ENCODE measurements at places on chromosomes 1 and 21.

DNA sequence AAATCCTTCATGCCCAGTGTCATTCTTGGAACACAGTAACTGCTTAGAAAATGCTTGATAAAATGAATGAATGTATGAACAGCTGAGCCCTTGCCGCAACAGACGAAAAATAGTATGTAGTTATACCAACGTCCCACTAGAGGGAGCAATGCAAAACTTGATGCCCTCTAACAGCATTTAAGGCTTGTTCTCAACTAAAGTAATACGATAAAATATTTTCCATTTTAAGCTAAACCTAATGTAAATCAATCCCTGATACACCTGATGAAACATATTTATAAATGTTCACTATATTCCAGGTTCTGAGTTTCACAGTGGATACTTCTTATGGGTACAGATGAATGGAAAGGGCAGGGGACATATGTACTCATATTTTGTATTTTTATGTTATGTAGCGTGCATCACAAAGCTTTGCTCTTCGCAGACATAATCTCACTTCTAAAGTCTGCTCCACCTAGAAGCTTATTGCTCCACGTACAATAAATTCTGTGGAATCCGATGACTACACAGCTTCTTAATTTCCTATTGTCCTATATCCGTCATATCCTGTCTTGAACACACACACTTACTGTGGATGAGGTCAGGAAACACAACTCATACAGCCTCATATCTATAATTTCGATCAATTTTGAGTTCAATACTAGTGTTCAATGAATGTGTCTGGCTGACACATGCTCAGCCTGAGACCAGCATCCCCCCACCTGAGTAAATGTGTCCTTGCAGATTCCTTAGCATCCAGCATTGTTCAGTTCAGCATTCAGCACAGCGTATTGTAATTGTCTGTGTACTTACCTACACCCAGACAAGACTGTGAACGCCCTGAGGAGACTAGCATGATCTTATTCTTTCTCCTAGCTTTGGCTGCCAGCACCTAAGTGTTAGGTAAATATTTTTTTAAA lies 4.4 kb upstream of the UTP25 start:
- DNase-seq, result peak; percentile 75

DNA sequence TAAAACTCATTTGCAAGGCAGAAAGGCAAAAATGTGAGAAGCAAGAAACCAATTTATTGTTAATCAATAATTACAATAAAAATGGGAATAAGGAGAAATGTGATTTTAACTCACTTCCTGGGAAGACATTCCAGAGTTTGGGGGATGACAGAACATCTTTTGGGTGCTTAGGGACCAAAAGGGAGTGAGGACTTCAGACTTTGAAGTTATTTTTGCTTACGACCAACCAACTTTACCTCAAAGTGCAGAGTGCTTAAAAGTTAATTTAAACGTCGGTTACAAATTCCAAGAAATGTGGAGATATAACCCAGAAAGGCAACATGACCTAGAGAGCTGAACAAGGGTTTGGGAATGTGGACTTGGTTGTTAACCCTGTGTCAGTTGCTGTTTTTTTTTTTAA lies 234.5 kb upstream of the C1orf105 start:
- DNase-seq, result no peak

DNA sequence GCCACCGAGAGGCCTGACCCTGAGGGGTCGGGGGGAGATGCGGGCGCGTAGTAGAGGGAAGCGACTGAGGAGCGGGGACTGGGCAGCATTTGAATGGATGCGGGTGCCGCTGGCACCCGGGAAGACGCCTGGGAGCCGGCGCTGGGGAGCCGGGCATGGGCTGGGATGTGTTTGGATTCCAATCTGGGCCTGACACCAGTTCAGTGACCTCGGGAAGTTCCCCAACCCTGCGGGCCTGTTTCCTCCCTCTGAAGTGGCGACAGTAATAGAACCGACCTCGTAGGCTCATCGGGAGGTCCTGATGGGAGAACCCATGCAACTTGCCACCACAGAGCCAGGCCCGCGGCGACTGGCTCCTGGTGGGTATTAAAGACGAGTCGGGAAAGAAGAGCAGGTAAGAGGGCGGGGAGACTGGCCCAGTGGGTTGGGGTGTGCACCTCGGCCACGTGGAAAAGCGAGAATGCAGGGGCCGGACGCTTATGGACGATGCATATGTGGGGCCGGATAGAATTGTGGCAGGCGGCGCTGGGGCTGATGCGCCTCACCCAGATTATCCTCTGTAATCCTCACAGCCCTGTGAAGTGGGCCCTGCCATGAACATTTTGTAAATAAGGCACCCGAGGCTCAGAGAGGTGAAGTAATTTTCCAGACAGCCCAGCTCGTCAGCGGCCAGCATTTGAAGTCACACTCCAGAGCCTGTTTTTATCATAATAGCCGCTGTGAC lies 105.8 kb downstream of the SLC16A1 start:
- DNase-seq, result no peak

DNA sequence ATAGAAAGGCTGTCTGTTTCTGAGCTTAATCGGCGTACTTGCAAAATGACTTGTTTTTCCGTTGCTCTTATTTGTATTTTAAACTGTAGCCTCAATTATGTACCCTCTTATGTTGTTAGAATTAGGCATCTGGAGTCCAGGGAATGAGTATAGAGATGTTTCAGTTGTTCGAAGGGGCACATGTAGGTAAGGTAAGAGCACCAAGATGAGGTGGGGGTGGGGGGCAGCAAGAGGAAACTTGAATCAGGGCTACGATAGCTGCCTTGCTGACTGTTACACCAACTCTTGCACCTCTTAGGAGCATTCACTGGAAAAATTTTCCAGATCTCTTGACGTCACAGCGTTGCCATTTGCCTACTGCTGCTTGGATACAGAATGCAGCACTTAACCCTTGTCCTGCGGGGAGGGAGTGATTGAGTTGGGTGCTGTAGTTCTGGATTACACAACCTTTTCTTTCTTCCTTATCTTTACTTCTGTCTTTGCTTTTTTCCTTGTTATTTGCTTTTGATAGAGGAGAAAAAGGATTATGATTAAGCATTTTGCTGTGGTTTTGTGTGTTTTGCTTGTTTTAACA lies 3.2 kb downstream of the ATP1B1 start:
- DNase-seq, result no peak

DNA sequence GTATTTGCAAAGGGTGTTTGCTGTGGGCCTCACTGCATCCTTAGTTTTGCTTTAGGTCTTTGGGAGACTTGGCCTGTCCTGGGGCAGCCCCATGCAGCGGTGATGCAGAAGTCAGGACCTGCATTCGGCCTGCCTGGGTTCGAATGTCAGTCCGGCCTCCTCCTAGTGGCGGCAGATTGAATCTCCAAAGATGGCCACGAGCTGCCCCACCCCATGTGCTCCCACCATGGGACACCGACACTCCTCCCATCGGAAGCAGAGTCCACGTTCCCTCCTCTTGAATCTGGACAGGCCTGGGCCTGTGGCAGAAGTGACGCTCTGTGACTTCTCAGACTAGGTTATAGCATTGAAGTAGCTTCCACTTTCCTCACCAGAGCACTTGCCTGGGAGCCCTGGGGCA lies 16.3 kb upstream of the NPPB start:
- no peak for DNase-seq

- DNase-seq, result no peak
Measured at GRCh38 chr1:6832531-6833188, 47.4 kb downstream of the CAMTA1 start.

DNA sequence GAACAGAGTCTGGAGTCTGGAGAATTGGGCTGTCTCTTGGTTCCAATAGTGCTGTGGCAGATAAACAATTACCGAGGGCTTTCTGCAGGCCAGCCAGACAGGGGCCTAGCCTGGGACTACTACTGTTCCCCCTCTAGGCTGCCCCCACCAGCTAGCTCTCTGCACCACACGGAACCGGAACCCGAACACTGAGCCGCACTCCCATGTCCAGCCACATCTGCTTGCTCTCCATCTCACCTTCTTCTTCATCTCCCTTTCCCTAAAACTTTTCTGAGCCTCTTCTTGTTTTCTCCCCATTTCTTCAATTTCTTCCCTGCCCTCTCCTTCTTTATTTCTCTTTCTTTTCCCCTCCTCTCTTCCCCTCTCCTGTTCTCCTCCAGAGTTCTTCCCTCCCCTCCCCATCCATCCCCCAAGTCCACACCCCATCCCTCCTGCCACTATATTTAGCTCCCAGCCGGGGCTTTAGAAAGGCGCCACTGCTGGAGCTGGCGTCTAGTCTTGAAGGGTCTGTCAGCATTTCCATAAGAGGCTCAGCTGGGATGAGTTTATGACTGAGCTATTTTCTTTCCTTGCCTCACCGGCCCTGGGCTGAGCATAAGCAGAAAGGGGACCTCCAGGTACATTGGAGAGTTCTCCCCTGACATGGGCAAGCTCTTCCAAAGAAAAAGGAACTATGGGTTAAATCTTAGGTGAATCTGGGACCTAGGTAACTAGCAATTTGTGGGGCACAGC lies 25.7 kb upstream of the ATP2B4 start:
- no peak for DNase-seq

- DNase-seq, result no peak
Measured at GRCh38 chr1:29639156-29639736, 402.9 kb downstream of the PTPRU start.

GRCh38 chr1:83512373-83513193 lies 486.3 kb downstream of the TTLL7 start:
- no peak for DNase-seq

GRCh38 chr1:83671586-83671985 lies 327.3 kb downstream of the TTLL7 start:
- DNase-seq, result no peak

DNA sequence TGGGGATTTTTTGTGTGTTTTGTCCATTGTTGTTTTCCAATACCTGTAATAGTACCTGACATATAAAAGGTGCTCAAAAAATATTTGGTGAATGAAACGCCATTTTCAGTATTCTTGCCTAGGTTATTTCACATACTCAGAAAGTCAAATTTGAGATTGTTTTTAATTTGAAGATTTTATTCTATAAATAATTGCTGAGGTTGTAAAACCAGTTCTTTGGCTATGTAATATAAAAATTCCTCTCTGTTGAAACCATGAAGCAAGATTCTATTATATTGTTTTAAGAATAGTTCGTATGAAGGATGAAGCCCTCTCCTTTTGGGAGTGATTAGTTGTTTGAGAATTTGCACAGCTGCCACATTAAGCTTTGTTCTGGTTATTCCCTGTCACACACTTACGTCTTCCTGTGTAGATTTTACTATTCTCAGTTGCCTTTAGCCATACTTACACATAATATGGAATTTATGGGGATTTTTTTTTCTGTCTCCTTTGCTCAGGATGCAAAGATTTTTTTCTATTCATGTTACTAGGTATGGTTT lies 60.2 kb upstream of the MPC2 start:
- no peak for DNase-seq

GRCh38 chr1:45093334-45093733 lies 81.3 kb downstream of the UROD start:
- no peak for DNase-seq

DNA sequence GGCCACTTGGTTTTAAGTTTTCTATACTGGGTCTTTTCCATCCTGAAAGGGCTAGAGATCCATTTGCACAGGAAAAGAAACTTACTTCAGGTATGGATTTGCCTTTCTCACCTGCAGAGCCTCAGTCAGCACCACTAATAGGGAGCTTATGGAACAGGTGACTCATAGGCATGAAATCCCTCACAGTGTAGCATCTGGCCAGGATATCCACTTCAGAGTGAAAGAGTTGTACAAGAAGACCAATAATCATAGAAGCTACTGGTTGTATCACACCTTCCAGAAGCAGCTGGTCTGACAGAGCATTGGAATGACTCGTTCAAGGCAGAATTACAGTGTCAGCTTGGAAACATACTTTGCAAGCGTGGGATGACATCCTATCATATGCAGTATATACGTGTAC lies 26.3 kb upstream of the SYT14 start:
- DNase-seq, result no peak

- no peak for DNase-seq
Measured at GRCh38 chr1:53419034-53419433, 40.2 kb upstream of the DMRTB1 start.

- no peak for DNase-seq
Measured at GRCh38 chr1:193674292-193674944, 488.0 kb upstream of the B3GALT2 start.

DNA sequence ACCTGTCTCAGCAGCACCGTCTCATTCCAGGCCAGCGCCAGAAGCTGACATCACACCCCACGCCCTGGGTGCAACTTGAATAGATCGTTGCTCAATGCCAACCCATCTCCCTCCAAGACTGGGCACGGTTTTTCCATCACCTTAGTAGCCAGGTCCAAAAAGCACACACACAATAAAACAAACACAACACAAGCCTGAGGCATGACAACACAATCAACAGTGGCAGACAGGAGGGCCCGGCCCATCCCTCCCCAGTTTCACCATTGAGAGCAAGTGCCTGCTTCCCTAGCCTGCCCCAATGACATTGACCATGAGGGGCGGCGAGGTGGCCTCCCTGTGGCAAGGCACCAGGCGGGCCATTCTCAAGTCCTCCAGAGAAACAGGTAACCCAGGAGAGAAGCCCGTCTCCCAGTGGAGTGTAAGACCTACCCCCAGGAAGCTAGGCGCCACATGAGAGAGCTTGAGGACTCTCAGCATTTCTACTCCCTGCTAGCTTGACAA lies 2.7 kb downstream of the IFFO2 start:
- no peak for DNase-seq

DNA sequence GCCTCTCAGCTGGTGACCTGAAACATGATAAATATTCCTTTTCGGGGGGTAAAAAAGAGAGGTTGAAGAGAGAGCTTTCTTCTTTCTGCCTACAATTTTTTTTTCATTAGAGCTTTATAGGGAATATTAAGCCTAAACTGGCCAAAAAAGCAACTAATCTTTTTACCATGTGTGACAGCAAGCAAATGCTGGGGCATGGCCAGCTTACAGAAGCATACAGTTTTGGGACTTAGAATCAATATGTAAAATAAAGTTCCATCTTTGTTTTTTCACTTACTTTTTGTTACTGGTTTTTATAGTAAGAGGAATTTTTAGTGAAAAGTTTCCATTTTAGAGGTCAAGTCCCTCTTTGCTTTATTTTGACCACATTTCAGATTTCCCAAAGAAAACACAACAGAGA lies 301.2 kb upstream of the DEPDC1 start:
- no peak for DNase-seq

DNA sequence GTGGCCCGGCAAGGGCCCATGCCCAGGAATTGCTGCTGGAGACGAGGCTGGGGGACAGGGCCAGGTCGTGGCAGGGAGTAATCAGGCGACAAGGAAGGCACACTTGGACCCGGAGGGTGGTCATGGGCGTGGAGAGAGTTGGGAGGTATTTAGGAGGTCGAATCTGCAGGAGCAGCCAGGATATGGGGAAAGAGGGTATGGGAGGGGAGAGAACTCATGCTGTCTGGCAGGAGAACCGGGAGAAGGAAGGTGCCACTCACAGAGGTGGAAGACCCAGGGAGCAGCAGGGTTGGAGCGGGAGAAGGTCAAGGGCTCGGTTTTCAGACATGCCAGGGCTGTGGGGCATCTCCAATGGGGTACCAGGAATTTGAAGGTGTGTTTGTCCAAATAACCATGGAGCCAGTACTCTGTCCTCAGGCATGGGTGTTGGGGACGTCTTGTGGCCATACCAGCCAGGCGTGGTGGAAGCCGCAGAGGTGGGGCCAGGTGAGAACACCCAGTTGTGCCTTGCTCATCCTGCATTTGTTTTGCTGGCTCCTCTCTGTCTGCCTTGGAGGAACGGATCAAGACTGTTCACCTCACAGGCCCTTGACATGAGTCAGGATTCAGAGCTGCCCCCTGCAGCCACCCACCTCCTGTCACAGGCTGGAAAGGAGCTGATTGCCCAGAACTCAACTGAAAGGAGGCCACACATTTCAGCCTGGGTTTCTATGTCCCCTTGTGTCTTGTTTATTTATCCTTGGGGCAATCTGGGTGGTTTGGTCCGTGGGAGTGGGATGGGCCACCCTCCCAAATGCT lies 111.6 kb downstream of the SPSB1 start:
- no peak for DNase-seq

GRCh38 chr1:46248122-46248920 lies 758 bp downstream of the RAD54L start:
- peak; percentile 26 for DNase-seq

GRCh38 chr1:218643926-218644325 lies 298.8 kb downstream of the TGFB2 start:
- no peak for DNase-seq
